ENCODE measurements at places on chromosomes 11 and 22. TPM values are rescaled to one million over a fixed set of nuclear protein-coding genes. Genes with fewer than 3 reads are reported as not detected.
A peak's percentile ranks its signal among the peaks of the same experiment; 100 is the strongest.

- no peak for DNase-seq
These were observed 8.0 kb downstream of the B3GNT6 start for GRCh38 chr11:77042111-77042726.

DNA sequence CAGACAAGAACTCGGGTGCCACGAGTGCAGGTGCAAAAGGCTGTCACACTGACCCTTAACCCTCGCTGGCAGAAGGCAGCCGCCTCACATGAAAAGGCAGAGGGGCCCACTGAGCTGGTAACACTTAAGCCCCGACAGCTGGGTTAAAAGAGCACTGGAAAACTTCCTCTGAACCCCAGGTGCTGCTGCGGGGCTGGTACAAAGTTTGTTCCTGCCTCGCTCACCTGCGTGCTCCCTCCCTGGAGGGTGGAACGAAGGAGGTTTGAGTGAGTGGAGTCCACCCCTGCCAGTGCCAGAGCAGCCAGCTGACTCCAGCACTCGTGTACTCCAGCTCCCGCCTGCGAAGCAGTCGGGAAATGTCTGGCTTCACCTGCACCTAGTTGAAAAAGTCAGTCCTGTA lies 12.6 kb downstream of the SULT4A1 start:
- no peak for DNase-seq

DNA sequence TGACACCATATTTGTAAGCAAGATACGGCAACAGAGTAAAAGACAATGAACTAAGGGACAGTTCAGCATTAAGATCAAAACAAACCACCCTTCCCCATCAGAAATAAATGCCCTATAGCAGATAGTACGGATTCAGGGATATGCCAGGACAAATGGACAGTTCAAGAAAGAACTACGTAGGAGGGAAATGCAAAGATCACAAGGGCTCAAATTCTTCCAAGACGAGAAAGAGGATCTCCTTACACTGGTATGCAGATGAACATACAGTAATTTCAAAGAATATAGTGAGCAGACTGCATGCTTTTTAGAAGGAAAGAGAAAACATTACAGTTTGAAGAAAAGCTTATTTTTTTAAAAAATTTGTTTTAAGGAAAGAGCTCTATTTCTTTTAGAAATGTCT lies 124.7 kb upstream of the APOA1 start:
- DNase-seq = no peak

DNA sequence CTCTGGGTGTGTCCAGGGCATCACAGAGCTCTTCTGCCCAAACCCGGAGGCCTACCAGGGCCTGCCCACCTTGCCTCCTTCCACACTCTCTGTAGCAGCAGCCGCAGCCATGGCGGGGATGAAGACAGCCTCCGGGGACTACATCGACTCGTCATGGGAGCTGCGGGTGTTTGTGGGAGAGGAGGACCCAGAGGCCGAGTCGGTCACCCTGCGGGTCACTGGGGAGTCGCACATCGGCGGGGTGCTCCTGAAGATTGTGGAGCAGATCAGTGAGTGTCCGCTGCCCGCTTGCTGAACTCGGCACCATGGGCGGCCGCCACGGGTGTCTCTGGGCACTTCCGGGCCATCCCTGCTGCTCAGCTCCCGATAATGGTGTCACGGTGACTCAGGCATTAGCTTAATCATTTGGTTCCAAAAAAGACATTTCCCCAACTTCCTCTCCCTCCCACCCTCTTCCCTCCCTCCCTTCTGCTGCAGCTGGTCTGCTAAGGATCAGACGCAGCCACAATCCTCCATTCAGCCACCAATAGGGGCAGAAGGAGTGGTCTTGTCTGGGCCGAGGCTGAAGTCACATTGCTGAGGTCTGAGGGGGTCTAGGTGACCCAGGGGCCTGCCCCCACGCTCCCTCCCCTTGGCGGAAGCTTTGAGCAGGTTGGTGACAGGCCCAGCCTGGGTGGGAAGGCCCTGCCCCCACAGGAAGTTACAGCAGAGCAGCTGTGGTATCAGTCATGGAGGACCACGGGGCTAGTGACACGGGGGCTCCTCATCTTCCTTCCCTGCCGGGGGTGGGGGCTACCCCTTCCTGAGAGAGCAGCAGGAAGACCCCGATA lies 950 bp downstream of the FERMT3 start:
- peak; percentile 57 for DNase-seq

DNA sequence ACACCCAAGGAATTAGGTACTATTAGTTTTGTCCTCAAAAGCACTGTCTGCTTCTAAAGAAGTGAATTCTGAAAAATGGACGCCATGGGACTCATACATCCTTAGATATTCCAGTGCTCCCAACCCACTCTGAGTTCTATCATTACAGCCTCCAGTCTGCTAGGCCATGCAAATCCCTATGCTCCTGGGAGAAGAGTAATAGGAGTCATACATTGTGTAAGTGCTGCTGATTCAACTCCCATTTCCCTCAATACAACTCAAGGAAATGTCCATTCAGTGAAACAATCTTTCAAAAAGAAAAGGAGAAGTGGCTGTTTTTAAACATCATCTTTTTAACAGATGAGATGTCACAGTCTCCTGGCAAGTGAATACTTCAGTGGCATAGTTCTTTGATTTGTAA lies 590.2 kb upstream of the LRRC4C start:
- no peak for DNase-seq

DNA sequence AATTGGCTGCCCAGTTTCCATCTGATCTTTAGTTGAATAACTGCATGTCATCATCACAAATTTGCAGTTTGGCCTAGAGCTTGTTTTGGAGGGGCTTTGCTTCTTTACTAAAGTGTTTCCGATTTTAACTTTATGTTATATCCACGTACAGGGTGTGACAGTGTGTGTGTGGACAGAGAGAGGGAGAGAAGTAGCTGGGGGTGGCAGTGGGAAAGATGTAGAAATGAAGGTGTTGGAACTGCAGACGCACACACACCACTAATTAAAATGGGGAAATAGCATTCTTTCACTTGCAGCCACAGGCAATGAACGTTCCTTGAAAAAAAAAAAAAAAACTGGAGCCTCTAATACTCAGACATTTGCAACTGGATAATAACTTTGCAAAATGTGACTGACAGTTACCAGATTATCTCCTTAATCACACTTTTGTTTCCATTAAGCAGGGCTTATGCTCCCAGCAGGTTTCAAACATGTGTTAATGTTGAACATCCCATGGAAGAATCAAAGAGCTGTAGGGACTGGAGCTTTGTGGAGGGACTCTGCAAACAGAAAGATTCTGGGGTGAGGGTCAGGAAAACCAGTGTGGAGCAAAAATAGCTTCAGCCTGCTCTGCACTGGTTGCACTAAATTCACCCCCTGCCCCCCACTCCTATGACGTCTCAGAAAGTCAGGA lies 238.1 kb upstream of the TENM4 start:
- DNase-seq = no peak

The SMC1B gene
- 0.20 TPM for polyA plus RNA-seq

The OR52I1 gene
- polyA plus RNA-seq = not detected

DNA sequence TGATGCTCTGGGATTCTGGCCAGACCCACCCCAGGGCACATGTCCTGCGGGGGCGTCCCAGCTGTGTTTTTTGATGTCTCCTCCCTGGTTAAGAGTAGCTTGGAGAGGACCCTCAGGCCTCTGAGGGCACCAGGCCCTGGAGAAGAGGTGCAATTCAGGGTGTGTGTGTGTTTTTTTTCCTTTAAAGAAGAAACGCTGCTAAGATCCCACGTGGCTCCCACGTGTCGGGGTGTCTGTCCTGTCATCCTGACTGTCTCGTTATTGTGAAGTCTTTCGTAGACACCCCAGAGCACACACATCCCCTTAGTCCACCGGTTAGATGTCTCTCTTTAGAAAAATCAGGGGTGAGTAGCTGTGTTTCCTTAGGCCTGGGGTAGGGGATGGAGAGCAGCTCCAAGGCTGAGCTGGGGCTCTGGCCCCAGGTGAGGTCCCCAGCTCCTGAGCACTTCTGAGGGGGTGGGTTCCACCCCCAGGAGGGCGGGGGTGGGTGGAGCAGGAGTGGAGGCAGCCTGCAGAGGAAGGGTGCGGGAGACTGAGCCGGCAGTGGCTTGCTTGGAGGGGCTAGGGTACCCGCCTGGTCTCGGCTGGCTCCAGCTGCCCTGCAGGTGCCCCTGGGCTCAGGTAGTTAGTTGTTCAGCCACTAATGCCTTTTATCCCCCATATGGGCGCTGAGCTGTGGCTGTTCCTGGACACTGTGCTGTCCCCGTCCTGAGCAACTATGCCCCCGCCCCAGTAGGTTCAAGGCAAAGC lies 116.4 kb downstream of the CACNA1I start:
- DNase-seq = no peak

GRCh38 chr11:79189601-79190000 lies 251.2 kb downstream of the TENM4 start:
- no peak for DNase-seq

The POTEH gene
- polyA plus RNA-seq = not detected

DNA sequence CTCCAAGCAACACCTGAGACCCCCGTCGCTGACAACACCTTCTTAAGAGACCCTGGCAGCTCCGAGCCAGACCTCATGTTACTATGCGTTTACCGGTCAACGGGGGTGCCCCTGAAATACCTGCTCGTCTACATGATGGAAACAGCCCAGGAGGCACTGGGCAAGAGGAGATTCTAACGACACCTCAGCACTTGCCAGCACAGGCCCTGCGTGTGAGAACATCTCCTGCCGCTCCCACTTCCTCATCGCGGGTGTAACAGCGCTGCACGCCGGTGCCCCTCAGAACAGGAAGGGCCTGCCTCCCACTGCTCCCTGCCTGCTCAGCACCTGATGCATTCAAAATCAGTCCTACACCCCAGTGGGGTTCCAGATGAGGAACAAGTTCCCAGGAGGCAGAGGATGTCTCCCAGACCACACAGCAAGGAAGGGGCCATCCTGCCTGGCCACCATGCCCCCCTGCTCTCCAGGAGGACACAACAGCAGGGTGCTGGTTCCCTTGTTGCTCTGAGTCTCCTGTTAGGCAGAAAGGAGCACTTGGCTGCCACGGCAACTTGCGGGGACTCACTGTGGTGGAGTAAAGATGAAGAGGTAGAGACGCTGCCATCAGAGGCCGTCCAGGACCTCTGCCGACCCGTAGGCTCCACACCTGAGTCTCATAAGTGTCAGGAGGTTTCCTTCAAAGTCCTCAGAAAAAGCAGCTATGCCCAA lies 2.1 kb downstream of the TOLLIP start:
- no peak for DNase-seq

The OR10A2 gene
- not detected for polyA plus RNA-seq

The NECTIN1 gene
- polyA plus RNA-seq = 32.3 TPM

The BTBD18 gene
- polyA plus RNA-seq = 0.13 TPM

The TPBGL gene
- 0.11 TPM for polyA plus RNA-seq

DNA sequence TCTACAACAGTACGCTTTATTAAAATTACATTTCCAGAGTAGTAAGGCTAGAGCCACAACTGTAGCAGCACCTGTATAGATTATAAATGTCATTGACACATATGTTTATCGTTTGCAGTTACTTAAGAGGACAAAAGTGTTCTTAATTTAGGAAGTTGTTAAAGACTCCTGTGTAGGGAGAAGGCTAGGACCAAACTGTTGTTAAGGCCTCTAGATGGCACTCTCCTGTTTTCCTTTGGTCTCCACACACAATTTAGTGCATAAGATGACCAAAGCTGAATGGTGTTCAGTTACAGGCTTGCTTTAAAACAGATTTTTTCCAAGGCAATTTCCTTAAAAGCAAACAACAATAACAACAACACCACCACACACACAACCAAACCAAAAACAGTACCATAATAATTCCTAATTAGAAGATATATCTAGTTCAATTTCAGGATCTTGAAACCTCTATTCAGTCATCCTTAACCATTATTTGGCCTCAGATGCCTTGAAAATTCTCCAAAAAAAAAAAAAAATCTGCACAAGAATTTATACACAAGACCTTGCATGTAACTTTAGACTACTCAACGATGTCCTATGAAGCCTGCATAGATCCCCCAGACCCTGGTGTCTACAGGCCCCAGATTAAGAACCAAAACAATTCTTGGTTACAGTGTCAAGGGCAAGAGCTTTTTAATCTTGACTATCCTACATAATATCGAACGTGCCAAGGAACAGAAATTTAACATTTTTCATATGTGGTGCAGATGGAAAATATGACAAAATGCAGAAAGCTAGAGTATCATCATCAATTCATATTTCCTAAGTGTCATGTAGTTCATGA lies 42.6 kb upstream of the APOA1 start:
- peak; percentile 80 for DNase-seq

The PDE2A gene
- polyA plus RNA-seq = 17.9 TPM

DNA sequence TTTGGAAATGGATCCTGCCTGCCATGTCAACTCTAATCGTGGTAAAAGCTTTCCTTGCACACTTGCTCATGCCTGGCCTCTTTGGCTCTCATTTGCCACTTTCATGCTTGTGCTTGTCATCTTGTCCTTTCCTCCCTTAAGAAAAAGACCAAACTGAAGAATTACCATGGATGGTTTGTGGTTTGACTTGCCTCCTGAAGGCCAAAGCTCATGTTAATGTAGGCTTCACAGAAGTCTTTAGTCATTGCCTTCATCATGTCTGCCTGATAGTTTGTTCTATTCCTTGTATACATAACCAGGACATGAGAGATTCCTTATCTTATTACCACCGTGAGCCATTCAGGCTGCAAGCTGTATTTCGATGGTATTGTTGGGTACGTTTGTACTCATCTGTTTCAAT lies 17.3 kb downstream of the TEAD1 start:
- no peak for DNase-seq

Measured in renal cortex interstitium (tissue), 15 donors.